ENCODE measurements at places on chromosomes 5 and 9.

DNA sequence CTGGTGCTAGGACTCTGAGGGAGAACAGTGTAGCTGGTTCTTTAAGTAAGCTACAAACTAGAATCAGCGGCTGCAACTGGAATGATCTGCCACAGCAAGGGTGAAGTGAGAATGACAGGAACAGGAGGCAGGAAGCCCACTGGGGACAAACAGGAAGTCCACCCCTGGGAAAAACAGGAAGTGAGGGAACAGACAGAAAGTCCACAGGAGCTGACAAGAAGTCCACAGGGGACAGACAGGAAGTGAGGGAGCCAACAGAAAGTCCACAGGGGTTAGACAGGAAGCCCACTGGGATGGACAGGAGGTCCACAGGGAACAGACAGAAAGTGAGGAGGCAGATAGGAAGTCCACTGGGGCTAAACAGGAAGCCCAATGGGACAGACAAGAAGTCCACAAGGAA lies 15.5 kb downstream of the ADAMTS16 start:
- DNase-seq: no peak

DNA sequence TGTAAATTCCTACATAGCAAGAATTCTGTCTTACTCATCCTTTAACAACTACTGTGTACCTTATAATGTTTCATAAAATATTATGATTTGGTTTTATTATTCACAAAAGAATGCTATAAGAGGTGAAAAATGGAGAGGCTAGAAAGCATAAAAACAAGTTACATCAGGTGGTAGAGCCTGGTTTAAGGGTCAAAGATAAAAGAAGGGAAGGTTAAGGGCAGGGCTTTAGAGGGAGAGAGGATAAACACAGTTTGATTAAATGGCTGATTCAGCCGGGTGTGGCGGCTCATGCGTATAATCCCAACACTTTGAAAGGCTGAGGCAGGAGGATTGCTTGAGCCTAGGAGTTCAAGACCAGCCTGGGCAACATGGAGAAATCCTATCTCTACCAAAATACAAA lies 40.4 kb upstream of the HSPB3 start:
- DNase-seq: no peak

DNA sequence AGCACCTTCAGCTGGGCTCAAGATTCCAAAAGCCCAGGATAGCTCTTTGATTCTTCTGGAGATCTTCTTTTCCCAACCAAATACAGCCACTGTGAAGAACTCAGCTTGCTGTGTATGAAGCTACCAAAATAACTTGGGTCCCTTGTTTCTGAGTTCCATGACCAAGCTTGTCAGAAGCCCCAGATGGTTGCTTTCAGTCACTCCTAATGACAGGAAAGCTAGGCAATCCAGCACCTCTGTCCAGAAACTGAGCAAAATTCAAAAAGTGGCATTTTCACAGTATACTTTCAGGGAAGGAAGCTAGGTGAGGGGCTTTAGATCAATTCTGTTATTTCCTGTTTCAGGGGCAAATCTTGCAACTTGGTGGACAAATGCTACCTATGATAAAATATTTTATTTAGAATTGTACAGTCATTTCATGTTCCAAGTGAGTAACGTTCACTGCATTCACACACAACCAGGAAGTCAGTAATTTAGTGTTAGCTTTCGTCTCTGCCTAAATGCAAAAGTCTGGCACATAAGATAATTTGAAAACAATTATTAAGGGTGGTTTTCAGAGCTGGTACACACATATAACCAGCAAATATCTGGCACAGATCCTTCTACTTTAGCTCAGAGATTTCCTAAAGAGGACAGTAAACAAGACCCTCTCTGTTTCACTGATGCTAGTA lies 330.1 kb downstream of the GLIS3 start:
- no peak for DNase-seq

- no peak for DNase-seq
Measured at GRCh38 chr5:150510460-150511263, 2.7 kb downstream of the NDST1 start.

- DNase-seq: no peak
Measured at GRCh38 chr5:138440159-138441073, 1.6 kb downstream of the REEP2 start.

- DNase-seq: no peak
Measured at GRCh38 chr5:23450187-23450586, 57.2 kb upstream of the PRDM9 start.

DNA sequence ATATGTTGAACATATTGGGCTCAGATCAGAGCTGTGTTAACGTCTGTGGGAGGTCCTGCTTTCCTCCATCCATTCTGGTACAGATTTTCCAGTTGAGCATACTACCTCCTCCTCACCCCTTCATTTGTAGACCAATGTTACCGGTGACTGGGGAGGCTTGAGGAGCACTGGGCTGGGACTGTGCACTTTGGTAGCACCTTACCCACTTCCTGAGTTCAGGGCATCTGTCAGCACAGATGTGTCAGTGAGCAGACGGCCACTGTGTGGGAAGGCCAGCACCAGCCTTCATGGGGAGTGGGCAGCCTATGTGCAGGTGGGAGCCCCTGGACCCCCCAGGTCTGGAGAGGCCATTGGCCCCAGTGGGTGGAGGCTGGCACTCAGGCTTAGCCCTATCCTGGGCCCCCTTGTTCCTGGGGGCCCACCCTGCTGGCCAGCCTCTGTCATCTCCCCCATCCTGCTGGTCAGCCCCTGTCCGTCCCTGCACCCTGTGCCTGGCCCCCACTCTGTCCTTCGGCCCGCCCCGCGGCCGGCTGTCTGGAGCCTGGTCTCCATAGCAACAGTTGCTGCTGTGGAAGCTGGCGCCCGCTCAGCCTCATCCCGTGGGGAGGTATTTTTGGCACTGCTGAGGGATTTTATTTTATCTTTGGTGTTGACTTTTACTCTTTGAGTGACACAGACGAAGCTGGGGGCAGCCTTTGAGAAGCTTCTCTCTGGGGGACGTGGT lies 21.3 kb downstream of the WNK2 start:
- no peak for DNase-seq

DNA sequence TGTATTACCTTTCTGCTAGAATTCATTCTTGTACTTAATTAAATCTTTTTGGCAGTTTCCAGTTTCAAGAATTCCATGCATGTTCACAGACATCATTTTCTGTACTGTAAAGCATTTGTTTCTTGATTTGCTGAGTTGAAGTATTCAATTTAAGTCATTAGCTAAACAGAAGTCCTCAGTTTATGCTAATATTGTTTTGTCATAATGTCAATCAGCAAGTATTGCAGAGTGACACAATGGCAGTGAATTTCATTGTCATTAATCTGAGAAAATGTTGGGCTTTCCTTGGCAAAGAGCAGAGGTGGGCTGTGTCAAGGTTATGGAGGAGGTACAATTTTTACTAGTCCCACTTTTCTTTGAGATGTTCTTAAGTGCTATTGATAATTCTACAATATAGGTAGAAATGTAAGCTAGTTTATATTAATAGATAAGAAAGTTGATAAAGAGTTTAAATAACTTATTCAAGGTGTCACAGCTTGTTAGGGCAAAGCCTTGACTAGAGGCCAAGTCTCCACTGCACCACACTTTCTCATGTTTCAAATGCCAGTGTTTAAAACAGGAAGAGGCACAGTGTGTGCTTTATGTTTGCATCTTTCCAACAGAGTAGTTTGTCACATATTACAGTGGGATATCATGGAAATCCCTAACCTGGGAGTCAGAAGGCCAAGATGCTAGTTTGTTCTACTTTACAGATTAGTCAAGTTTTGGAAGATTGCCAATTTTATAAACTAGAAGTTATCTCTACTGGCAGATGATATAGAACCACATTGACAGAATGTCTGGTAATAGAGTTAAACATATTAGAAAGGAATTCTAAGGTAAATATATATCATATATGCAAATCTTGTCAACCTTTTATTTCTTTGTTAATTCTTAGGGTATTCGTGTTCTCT lies 56.3 kb downstream of the SLF1 start:
- DNase-seq: no peak

DNA sequence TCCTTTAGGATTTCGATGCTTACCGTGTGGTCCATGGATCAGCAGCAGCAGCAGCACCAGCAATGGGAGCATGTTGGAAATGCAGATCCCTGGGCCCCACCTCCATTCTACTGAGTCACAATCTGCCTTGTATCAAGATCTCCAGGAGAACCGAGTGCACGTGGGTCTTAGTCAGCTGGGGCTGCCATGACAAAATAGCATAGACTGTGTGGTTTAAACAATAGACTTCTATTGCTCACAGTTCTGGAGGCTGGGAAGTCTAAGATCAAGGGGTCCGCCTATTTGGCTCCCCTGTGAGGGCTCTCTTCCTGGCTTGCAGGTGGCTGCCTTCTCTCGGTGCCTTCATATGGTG lies 1.3 kb upstream of the PROP1 start:
- DNase-seq: no peak

- no peak for DNase-seq
Measured at GRCh38 chr9:9920425-9921060, 692.3 kb downstream of the PTPRD start.

DNA sequence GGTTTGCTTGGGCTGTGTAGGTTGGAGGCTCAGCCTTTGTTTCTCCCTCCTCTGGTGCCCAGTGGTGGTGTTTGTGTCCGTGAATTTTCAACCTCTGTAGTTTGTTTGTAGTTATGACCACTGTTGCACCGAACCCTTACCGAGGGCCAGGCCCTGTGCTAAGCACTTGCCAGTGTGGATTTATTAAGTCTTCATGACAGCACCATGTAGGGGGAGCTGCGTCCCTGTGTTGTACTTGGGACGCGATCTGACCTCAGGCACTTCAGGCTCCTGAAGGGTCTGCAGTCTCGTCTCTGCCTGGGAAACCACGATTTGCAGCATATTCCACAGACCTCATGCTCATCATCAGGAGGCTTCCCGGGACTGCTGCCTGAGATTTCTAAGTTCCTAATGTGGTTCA lies 12.8 kb downstream of the TENT4A start:
- DNase-seq: no peak

DNA sequence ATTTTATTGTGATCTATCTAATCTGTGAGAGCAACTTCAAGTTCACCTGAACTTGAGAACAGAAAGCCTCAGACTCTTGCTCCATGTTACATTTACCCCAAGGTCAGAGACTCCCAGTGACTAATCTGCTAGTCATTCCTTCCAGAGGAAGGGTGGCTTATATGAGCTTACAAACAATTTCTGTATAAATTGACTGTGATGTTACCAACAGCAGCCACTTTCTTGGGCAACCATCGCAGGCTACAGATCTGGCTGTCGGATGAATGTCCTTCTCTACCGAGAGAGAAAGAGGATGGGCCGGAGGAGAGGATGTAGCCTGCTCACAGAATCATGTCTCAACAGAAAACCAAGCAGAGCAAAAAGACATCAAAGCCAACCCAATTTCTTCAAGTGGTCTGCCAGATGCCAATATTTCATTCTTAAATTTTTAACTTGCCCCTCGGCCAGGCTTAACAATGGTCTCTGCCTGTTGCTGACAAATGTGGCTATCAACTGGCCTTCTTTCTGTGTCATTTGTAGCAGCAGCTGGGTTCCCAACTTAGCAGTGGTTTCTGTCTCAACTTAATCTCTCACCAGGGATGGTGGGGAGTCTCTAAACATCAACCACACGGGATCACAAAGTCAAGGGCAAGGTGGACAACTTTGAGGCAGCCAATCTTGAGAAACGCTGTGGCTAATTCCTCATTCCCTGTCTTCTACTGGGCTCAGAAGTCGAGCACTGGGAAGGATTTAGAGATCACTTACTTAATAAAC lies 81.3 kb downstream of the RAPGEF1 start:
- DNase-seq: no peak
